ENCODE measurements at places on chromosomes 3 and 15. TPM values are rescaled to one million over a fixed set of nuclear protein-coding genes. Genes with fewer than 3 reads are reported as not detected.

The SPATA12 gene
- total RNA-seq: not detected

The SRGAP3 gene
- 5.5 TPM for total RNA-seq

The PLIN1 gene
- not detected for total RNA-seq

The SLC38A3 gene
- not detected for total RNA-seq

The ANKRD63 gene
- total RNA-seq: 0.26 TPM

The FSIP1 gene
- total RNA-seq: 0.35 TPM

The ACTC1 gene
- total RNA-seq: not detected

The ICE2 gene
- total RNA-seq: 71.6 TPM

The ZNF80 gene
- total RNA-seq: 0.12 TPM

The GRAMD2A gene
- total RNA-seq: not detected

The SLC12A1 gene
- total RNA-seq: not detected

The CACNA2D3 gene
- not detected for total RNA-seq

The PARP15 gene
- total RNA-seq: 70.1 TPM

The CA12 gene
- total RNA-seq: not detected

The ZNF662 gene
- total RNA-seq: 0.87 TPM

The GTF2A2 gene
- 98.1 TPM for total RNA-seq

The ITIH4 gene
- 16.5 TPM for total RNA-seq

The THRB gene
- not detected for total RNA-seq

The AP4E1 gene
- total RNA-seq: 12.8 TPM

The NR2E3 gene
- not detected for total RNA-seq

The STRA6 gene
- total RNA-seq: not detected

The SCG5 gene
- 2.5 TPM for total RNA-seq

The MYL3 gene
- not detected for total RNA-seq

The NPAP1 gene
- total RNA-seq: not detected

The SERPINI2 gene
- not detected for total RNA-seq

The ABI3BP gene
- not detected for total RNA-seq

The BFSP2 gene
- total RNA-seq: not detected

The LRRIQ4 gene
- not detected for total RNA-seq

The ZNF501 gene
- 2.0 TPM for total RNA-seq

The BCL2A1 gene
- total RNA-seq: 28.3 TPM

The CCK gene
- total RNA-seq: not detected

The MAGEL2 gene
- total RNA-seq: not detected

The WDR49 gene
- 0.24 TPM for total RNA-seq

The IMPG2 gene
- 0.58 TPM for total RNA-seq
